ENCODE measurements at places on chromosomes 5 and 9. TPM values are rescaled to one million over a fixed set of nuclear protein-coding genes. Genes with fewer than 3 reads are reported as not detected.
A peak's percentile ranks its signal among the peaks of the same experiment; 100 is the strongest.

DNA sequence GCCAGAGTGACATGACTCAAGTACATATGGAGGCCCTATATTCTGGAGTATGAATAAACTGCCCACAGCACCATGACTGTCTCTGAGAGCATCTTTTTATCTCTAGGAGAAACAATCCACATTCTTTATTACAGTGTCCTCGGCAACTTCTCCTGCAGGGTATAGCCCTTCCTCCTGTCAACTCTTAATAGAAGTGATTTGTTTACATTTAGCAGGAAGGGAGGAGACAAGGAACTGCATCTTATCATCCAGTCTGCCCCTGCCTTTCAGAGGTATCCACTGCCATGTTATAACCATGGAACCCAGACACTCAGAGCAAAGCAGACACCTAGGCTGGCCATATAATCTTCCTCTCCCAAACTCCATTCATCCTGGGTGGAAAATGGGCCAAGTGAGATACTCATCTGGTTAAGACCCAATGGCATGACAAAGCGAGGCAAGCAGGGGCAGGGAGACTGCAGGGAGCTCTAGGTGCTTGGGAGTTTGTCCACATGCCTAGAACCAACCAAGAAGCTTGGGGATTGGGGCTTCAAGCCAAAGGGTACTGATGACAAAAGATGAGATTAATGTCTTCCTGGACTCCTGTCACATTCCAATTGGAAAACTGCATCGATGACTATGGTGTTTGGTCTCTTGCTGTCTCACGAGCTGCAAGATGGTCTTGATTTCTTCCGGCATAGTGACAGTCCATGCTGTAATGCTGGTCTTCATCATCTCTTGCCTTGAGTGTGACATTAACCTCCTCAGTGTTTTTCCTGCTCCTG is 620.5 kb upstream of the KLF4 start:
- DNase-seq, result no peak

- no peak for DNase-seq
These were observed 64.3 kb downstream of the GRIN3A start for GRCh38 chr9:101674165-101674564.

- no peak for DNase-seq
These were observed 67.6 kb upstream of the RANBP3L start for GRCh38 chr5:36369219-36369690.

DNA sequence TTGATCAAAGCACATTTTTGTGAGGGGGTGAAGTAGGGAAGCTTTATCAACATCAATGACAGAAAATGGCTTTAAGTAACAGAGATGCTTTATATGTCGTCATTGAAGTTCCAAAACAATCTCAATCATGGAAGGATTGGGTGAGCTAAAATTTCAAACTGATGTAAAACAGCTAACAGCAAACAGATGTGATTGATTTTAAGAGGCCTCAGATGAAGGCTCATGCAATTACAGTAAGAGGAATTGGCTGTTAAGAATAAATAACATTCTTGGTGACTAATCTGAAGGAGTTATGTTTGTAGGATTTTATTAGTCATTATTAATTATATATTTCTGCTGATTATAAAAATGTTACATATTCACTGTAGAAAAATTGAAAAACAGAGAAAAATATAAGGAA is 63.5 kb upstream of the PUM3 start:
- DNase-seq, result no peak

ARL10 gene
- 5.4 TPM for total RNA-seq

DNA sequence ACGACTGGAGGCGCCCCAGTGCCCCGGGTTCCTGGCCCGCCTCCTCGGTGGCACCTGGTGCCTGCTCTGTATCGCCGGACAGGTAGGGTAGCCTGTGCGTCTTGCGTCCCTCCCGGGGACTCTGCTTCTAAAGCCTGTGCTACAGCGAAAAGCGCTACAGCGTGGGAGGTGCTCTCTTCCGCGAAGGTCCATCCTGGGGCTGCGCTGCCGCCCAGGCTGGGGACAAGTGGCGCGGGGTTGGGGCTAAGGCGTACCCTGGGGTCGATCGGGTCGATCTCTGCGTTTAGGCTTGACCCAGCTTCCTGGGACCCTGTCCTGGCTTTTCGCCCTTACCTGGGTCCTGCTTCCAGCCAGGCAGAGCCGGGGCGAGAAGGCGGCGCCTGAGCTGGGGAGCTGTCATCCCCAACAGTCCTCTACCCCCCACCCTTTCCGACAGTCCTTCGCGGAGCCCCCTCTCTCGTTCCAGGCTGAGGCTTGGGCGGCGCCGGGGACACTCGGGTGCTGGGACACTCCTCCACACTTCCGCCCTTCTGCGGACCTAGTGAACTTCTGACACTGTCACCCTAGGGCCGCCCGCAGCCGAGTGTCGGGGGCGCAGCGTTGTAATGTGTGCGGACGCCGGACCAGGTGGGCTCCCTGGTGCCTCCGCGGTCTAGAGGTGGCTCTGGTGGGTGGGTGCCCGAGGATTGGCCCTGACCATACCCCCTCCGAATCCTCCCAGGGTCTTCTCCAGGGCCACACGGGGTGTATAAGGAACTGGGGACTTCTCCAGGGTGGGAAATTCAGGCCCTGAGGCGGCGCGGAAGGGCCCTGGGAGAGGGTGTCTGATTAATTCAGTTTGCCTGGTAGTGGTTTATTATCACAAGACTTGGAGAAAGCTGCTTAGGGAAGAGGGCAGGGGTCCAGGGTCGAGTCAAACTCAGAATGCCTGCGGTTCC is 328.2 kb downstream of the SH3GL2 start:
- DNase-seq, result peak; percentile 44

GRCh38 chr5:173311818-173312585 is 16.2 kb downstream of the STC2 start:
- DNase-seq, result no peak

DNA sequence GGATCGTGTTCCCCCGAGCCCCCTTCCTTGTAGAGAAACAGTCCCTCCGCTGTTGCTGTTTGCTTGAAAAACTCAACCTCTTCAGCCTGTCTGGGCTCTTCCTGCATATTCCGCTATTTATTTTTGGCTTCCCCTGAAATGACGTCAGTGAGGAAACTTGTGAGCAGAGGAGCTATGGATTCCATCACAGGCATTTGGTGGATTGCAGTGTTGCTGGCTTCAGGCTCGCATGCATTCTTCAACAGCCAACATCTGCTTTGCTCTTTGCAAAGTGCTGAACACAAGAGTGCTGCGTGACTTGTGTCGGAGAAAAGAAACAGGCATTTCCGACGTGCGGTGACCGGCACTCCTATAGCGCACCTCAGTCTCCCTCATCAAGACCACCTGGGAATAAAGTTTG is 232.7 kb downstream of the RFK start:
- no peak for DNase-seq

GRCh38 chr9:24932785-24933184 is 387.1 kb upstream of the IZUMO3 start:
- no peak for DNase-seq

DNA sequence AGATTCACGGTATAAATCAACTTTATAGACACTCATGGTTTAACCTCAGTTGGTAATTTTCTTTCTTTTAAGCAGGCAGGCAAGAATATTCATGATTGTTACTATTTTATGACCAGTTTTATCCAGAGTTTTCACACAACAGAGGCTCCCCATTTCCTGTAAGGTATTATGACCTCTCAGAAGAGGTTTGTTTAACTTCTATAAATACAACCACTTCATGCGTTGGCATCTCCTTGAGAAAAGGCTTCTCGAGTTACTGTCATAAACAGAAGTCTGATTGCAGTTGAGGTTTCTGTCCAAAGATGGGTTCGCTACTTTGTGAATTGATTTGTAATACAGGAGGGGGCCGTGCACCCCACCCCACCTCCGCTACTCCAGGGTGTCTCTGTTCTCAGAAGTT is 55.3 kb downstream of the ENTREP1 start:
- no peak for DNase-seq

WDR70 gene
- 16.4 TPM for total RNA-seq

DNA sequence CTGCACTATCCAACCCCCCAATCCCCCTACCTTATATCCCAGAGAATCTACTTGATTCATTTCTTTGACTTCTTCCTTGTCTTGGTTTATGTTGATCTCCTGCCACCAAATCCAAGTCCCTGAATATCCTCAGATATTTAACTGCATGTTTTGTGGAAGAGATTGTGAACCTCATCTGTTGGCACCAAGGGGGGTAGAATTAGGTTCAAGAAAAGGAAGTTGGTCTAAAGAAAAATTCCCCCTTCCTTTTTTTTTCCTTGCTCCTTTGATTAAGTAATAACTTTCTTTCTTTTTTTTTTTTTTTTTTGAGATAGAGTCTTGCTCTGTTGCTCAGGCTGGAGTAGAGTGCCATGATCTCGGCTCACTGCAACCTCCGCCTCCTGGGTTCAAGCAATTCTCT is 526 bp upstream of the CD14 start:
- no peak for DNase-seq

DNA sequence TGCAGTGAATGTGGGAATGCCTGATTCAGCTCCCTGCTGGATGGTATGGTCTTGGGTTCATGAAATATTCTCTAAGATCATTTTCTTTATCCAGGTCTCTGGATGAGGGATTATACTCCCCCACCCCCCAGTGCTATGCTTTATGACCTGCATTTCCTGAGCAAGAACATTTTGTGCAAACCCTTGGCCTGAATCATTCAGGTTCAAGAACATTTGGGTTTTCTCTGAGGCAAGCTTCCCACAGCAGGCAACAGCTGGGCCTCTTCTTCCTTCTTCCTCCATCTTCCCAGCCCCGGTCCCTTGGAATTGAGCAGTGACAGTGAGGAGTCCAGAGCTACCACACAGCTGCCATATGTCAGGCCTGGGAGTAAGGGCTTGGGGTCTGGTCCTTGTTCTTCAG is 58.6 kb upstream of the TNFSF15 start:
- no peak for DNase-seq

DNA sequence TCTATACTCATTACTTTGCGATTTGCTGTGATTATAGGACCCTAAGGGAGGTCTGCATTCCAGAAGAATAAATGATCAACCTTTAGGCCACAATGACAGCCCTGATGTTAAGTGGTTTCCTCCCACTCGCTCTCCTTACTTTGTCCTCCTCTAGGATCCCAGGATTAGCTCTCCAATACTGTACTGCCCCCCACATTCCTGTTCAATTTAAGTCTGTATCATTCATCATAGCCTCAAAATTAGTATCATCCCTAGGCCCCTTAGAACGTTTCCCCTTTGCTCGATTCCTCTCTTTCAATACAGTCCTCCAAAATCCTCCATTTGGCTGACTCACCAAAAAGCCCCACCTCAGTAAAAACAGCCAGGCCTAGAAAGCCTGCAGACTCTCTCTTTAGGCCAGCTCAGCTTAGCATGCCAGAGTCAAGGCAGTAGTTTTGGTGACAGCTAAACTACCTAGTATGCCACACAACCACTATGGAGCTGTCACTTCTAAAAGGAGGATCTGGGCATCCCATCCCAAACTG is 24.4 kb downstream of the RNF145 start:
- DNase-seq, result no peak

GRCh38 chr9:36987891-36988290 is 46.2 kb downstream of the PAX5 start:
- no peak for DNase-seq

GRCh38 chr9:129752900-129753729 is at the start of gene PTGES:
Gene PTGES (minus strand): TSS chr9:129753042. CDS start chr9:129753012, 30 bp downstream.
- DNase-seq, result peak; percentile 87

DNA sequence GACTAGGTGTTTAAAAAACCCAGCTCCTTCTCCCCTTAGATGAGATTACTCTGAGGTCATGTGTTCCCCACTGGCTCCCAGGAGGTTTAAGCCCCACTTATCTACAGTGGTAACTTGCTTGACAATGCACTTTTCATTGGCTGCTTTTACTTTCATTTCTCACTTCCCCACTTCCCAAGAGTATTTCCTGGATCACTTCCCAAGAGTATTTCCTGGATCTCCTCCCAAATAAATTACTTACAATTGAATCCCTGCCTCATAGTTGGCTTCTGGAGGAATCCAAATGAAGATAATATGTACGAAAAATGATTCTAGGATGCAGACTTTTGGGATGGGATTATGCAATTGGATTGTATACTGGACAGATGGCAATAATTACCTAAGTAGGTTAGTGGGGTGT is 47.1 kb upstream of the CHSY3 start:
- no peak for DNase-seq

PCDHB7 gene
- 0.87 TPM for total RNA-seq

C5orf52 gene
- total RNA-seq, result not detected

DNA sequence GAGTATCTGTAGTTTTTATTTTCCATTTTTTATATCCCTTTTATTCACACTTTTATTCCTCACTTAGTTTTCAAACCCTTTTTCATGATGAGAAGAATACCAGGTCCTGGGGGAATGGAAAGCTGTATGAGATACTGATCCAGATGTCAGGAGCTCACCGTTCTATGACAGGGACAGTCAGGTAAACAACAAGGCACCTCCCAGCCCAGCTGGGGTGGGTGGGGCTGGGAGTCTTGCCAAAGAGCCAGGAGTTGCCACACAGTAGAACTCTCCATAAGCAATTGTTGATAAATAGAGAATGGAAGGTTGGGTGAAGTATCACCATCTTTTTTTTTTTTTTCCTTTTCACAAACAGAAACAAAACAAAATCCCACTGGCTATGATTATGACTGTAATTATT is 225.8 kb downstream of the NSG2 start:
- DNase-seq, result no peak

- peak; percentile 91 for DNase-seq
These were observed 25.6 kb downstream of the GOLGA2 start for GRCh38 chr9:128249908-128250838.

ORM2 gene
- not detected for total RNA-seq

DNA sequence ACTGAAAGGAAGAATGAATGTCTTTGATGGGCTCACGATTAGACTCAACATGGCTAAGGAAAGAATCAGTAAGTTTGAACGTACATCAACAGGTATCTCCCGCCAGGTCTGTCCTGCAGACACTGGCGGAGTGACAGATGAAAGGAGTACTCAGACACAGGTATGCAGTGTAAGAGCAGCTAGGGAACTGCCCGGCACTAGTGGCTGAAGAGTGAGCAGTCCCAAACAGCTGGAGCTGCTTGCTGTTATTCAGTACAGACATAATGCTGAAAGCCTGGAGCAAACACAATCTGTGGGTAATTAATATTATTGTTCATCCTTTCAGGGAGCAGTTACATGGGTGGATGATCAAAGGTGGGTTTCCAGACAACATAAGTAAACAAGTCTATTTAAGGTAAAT is 835.5 kb downstream of the TLE4 start:
- no peak for DNase-seq

- DNase-seq, result no peak
These were observed 30.0 kb upstream of the MAMDC2 start for GRCh38 chr9:70013598-70014196.

GRCh38 chr5:41151564-41151963 is 61.8 kb downstream of the C6 start:
- no peak for DNase-seq

DNA sequence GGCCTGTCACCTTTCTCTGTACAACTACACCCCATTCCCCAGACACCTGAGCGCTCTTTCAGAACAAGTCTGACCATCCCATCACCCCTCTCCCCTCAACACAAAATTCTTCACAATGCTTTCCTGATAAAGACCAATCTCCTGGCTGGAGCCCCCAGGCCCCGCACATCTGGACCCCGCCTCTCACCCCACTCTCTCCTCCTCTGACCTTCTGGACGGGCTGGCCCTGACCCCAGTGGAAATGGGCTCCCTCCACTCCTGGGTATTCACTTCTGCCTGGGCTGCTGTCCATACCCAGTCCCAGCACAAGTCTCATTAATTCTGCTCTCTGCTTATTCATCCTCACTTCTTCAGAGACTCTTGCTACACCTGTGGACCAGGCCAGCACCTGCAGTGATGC is 2.1 kb upstream of the SPOCK1 start:
- DNase-seq, result no peak

NRARP gene
- total RNA-seq, result 4.7 TPM

Data from Right ventricle myocardium inferior (tissue), 1 donor.